Stimulated activated CD4-positive, alpha-beta T cell treated with anti-CD3 and anti-CD28 coated beads, Interleukin-12 subunit alpha, Interleukin-12 subunit beta, amount 100 ng/mL, for 24 hours (primary cell): ENCODE measurements at places on chromosomes 1 and 21.
A peak's percentile ranks its signal among the peaks of the same experiment; 100 is the strongest.

DNA sequence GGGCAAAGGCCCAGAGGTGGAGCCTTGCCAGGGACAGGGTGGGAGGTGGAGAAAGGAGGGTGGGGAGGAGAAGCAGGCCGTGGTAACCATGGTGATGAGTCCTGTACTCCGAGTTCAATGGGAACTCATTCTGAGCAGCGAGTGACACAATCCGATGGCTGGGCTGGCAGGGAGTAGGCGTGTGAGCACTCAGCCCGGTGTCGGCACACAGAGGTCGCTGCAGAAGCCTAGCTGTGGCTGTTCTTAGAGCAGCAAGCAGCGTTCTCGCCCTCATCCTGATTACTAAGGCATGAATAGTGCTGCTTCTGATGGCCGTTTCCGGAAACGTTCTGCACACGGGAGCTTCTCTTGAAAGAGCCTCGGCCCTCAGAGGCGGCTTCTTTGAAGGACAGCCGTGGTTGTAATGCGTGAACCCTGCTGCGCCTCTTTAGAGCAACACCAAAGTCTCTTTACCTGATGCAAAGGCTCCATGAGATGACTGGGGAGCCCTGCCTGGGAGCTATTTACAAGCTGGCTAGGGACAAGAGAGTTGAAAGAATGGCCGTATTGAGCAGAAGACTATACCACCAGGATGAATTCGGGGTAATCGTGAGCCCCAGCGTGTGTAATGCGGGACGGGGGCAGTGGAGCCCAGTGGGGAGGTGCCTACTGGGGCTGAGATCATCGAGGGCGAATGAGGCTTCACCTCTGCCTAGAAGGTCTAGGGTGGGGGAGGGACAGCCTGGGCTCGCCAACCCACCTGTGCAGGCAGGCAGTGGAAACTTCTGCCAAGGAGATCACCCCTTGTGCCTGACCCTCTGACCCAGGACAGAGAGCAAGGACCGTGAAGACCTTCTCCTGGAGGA is 72.8 kb upstream of the PAX7 start:
- no peak for DNase-seq

DNA sequence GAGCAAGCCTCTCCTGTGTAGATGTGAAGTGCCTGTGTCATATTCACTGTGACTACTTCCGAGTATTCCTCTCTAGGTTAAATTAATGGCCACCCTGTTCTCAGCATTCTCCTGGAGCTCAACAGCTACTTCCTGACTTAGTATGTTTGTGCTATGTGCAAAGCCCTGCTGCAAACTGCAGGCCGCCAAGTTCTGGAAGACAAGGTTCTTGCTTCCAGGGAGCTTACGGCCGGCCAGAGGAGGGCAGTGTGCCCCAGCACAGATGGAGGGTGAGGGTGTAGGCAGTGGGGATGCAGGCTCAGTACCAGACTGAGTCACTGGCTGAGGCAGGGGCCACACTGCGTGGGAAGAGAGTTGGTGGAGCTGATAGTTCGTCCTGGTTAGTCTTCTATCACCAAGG is 43.2 kb downstream of the ELK4 start:
- no peak for DNase-seq

DNA sequence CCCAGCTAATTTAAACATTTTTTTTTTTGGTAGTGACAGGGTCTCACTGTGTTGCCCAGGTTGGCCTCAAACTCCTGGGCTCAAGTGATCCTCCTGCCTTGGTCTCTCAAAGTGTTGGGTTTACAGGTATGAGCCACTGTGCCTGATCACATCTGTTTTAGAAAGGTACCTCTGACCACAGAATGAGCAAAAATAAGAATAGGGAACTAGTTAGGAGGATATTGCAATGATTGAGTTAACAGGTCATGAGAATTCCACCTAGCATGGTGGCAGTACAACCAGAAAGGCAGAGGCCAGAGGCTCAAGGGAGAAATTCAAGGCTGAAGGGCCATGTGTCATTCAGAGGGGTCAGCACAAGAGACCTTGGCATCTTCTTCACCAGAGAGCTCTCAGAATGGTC is 49.6 kb downstream of the ELAPOR1 start:
- no peak for DNase-seq

DNA sequence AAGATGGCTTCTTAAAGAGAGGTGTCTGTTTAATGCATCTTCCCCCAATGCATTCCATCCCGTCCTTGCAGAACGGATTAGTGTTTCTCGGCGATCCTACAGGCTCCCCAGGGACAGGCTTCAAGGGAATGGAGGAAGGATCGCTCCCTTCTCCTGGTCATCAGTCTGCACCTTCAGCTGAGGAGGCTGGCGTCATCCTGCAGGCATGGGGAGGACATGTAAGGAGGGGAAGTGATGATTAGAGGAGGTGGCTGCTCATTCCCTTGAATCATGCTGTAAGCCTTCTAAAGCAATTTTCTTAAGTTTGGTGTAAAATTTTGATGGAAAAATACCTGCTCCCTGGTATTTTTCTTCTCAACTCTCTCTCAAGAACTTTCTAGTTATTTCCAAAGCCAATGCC is 603.6 kb downstream of the NPHP4 start:
- no peak for DNase-seq

DNA sequence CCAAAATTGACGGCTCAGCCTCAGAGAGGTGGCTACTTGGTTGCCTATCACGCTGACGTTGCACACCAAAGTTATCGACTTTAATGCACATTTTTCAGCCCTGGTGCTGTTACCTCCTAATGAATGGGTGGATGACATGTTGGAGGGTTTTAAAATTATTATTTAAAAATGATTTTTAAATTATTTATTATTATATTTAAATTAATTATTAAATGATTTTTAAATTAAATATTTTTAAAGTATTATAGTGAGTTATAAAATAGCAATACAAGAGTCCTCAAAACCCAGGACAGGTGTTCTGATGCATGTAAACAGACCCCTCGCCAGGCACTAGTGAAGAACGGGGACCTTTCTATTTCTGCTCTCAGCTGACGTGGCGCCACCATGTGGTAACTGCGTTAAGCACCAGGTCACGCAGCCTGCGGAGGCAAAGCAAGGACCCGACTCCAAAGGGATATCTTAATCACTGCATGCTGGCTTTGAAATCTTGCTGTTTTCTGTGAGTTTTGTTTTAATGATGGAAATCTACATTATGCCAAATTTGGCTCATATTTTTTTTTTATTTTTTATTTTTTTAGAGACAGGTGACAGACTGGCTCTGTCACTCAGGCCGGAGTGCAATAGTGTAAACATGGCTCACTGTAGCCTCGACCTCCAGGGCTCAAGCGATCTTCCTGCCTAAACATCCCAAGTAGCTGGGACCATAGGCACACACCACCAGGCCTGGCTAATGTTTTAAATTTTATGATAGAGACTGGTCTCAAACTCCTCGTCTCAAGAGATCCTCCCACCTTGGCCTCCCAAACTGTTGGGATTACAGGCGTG is 22.6 kb downstream of the CASP9 start:
- DNase-seq: peak; percentile 58

GRCh38 chr1:204348722-204349121 is 11.0 kb downstream of the PLEKHA6 start:
- DNase-seq: no peak

DNA sequence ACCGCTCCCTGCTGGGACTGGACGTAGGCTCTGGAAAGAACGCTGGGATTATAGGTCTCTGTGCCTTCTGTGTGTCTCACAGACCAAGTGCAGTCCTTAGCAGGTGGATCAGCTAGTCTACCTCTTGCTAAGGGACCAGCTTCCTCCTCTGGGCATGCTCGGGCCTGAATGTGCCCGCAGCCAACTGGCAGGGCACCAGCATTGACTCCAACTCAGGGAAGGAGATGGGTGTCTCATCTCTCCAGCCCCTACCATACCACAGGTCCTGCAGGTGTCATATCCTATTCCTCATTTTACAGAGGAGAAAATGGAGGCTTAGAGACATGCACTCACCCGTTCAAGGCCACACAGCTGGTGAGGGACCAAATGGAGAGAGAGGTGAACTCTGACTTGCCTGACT is 340.2 kb downstream of the PTPRU start:
- no peak for DNase-seq

- no peak for DNase-seq
Observed at GRCh38 chr1:93816970-93817678, 61.9 kb downstream of the DNTTIP2 start.

- DNase-seq: no peak
Observed at GRCh38 chr1:21337928-21338572, 47.8 kb upstream of the ECE1 start.

DNA sequence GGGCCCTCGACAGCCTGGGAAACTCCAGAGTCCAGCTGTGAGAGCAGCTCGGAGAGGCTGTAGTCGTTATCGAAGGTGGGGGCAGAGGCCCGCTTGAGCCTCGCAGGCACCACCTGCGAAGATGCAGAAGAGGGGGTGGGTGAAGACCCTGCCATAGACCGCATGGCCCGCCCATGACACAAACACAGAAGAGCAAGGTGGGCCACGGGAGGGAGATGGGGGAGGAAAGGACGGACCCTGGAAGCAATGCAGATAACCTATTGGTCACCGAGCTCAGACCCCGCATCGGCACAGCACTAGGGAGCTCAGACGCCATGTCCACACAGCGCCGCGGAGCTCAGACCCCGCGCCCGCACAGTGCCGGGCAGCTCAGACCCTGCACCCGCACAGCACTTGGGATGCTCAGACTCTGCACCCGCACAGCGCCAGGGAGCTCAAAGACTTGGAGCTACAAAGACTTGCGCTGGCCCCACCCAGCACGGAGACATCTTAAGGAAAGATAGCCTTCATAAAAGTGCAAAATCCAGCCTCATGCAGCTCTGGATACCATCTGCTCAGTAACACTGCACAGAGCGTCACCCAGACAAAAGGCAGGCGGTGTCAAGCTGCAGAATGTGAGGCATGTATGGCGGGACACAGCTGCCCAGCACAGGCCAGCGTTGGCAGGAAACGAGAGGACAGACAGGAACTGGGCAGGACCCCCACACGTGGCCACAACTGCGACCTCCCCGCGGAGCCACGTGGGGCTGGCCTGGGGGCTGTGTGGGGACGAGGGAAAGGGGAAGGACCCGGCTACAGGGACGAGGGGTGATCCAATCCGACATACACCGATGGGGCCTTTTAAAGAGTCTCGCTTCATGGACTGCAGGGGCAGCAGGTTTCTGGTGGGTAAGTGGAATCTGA is 22.6 kb downstream of the RIPK4 start:
- DNase-seq: no peak

DNA sequence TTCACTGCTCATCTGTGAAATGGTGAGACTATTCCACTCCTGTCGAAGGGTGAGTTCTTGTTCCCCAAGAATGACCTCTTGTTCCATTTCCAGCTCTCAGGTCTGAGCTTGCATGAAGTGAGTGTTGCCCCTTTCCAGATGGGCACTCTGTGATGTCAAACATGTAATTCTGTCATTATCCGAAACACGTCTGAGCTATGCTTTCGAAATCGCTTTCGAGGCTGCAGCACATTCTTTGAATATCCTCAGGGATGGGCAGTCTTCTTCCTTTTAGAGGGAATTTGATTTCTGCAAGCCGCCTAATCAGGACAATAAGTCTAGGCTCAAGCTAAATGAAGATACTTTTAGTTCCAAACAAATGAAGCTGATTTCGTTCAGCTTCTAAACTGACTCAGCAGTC is 15.1 kb downstream of the NFASC start:
- DNase-seq: no peak

DNA sequence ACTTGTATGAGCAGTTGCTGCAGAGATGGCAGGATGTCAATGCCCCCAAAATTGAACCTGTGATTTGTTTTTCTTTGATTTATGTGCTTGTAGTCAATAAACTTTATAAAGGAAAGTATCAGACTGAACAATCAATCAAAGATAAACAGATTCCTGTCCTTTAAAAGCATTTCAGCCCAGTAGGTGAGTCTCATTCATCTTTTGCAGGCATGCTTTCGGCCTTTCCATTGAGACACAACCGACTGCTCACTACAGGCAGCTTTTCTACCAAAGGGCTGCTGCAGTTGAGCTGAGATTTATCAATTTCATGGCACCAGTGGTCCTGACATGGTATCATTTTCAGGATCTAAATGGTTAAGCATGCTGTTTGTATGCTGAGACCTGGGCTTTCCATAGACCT is 513.6 kb upstream of the PTBP2 start:
- no peak for DNase-seq

DNA sequence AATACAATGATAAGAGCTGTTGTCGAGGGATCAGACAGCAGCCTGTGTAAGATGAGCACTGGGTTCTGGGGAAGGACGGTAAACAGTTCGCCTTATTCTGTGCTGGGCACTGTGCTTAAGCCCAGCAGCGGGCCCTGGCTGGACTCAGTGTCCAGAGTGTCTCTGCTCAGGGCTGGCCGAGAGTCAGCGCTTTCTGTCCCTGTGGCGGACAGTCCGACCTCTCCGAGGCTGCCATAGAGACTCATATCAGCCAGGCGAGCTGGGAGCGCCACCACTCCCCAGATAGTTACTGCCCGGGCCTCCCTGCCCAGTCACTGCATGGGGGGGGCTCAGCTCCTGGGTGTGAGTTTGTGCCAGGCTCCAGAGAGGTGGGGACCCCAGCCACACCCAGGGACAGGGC is 14.7 kb upstream of the NPHP4 start:
- no peak for DNase-seq

- DNase-seq: no peak
Observed at GRCh38 chr1:91741301-91741700, 144.7 kb downstream of the TGFBR3 start.

GRCh38 chr1:119908661-119909060 is 12.3 kb upstream of the ADAM30 start:
- DNase-seq: no peak

- peak; percentile 43 for DNase-seq
Observed at GRCh38 chr1:64823691-64824476, 79.0 kb downstream of the RAVER2 start.

DNA sequence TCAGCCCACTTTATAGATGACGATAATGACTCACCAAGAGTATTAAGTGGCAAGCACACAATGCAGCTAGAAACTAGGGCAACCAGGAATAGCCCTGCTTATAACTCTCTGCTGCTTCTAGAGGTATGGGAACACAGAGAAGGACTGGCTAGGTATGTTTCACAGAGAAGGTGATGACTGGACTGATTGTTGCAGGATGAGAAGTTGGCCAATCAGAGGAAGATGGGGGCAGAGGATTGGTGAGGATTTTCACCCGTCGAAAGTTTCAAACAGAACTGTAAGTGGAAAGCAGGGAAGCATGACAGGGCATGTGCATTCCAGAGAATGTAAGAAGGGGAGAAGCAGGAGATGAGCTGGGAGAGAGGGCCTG is 222.4 kb upstream of the JUN start:
- no peak for DNase-seq

DNA sequence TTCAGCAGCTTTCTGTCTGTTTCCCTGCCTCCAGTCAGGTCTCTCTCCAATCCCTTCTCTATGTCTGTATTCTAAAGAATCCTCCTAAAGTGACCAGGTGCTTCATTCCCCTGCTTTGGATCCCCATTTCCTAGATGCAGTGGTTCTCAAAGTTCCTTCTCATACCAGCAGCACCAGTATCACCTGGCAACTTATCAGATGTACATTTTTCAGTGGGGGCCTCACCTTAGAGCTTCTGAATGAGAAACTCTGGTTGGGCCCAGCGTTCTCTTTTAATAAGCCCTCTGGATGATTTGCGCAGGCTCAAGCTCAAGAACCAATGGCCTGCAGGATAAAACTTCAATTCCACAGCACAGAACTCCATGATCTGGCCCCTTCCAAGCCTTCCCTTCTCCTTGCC is 25.4 kb upstream of the ARTN start:
- no peak for DNase-seq
